ENCODE measurements at places on chromosomes 7 and 10.

DNA sequence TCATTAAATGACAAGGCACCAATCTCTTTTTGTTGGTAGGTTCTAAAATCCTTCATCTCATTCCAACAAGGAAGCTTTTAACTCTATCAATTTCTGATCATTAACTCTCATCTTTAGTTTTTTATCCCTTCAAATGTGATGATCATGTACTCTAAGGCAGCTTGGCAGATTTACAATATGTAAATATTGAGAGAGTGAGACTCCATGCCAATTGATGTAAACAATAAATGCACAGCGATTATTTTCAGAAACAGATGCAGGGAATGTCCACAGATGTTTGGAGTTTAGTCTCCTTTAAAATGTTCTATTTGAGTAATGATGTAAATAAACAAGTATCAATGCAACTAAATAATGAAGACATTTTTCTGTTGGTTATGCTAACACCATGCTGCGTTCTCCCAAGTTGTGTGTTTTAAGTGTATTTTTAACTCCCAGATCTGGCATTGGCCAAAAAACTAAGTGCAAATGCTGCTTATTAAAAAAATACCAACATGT, 213.8 kb downstream of the AHR start:
- no peak for DNase-seq

GRCh38 chr7:193481-194251, 1.3 kb downstream of the FAM20C start:
- no peak for DNase-seq

GRCh38 chr7:22551768-22552513, 52.0 kb upstream of the STEAP1B start:
- DNase-seq: no peak

- DNase-seq: peak; percentile 59
Measured at GRCh38 chr10:7412237-7412927, 1.5 kb upstream of the SFMBT2 start.

DNA sequence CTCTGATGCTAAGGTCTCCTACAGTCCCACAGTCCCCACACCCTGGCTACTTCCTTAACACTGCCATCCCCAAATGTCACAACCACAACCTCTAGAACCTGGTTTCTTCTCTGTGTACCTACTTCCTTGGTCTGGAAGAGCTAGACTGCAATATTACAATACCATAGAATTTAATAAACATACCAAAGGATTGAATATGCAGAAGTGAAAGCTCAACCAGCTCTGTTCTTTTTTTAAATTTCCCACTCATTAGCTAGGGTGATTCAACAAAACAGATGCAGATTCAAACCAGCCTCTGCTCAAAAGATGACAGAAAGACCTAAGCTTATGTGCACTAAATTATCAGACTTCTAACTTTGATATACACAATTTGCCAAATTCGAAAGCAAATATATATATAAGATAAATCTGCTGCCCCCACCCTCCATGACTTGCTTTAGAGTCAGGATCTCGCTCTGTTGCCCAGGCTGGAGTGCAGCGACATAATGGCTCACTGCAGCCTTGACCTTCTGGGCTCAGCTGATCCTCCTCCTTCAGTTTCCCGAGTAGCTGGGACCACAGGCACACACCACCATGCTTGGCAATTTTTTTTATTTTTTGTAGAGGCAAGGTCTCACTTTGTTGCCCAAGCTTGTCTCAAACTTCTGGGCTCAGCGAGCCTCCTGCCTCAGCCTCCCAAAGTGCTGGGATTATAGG, 212.6 kb downstream of the CHCHD3 start:
- DNase-seq: no peak
